ENCODE measurements at places on chromosomes 4 and X.
A peak's percentile ranks its signal among the peaks of the same experiment; 100 is the strongest.

GRCh38 chr4:140070366-140070765, 83.6 kb downstream of the MAML3 start:
- DNase-seq, result no peak

DNA sequence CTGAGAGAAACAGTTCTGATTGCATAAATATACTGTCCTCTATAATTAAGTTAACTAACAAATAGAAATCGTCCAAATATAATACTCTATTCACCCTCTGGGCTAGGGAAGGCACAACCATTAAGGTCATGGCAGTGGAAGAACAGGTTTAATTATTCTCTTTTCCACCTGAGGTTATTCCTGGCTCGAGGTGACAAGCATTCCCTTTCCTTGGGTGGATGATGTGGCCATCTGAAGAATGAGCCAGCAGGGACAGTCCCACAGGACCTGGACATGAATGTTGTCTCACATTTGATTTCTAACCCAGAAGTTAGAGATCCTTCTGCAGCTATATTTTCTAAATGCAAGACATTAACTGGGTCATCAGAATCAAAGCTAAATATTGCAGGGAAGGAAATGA, 5.5 kb downstream of the IBSP start:
- no peak for DNase-seq

- no peak for DNase-seq
Measured at GRCh38 chrX:31702222-31702621, 630.4 kb upstream of the FTHL17 start.

GRCh38 chrX:39716802-39717540, 380.8 kb downstream of the BCOR start:
- DNase-seq, result no peak

DNA sequence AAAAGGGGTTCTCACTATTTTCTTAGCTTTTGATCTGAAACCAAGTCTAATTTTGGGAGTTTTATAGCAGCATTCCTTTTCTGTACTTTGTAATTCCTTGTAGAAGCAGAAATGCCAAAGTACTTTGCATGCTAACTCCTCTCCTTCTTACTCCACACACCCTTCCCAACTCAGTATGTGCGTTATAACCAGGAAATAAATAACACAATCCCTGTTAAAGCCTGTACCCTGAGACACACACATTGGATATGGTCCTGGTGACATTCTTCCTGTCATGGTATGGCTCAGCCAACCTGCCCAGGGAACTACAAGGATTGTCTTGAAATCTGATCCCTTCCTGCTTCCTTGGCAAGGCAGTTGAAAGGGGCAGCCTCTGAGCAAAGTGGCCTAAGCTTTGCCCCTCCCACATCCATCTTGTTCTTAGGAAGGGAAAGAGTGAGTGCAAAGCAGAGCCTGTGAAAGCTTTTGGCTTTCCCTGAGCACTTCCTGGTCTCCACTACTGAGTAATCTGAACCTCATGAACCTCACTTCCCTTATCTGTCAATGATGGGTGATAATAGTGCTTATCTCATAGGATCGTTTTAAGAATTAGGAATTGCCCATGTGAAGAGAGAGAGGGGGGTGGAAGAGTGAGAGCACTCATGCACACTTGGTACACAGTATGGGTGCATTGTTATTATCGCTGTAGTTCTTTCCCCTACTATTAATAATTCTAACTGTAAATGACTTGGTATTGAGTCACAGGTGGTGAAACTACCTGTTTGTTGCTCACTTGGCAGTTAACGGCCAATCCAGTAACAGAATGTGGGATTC, 109.3 kb downstream of the AFF2 start:
- DNase-seq, result peak; percentile 17

- DNase-seq, result no peak
Measured at GRCh38 chrX:128156204-128156603, 104.0 kb upstream of the ACTRT1 start.

- DNase-seq, result no peak
Measured at GRCh38 chr4:112189754-112190153, 41.8 kb upstream of the AP1AR start.

DNA sequence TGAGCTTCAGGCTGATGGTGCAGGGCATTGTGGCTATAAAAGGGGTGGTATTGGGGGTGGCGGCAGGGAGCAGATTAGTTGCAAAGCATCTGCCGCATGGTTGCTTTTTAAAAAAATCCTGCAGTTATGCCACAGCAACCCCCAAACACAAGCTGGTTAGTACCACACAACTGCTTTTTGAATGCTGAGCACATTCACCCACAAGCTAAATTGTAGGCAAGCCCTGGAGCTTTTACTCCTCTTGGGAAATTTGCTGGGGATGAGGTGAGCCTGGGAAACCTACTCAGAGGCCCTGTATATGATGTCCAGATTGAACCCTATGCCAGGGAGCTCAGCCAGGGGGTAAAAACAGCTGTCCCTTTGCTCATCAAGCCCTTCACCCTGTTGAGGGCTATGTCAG, 33.8 kb upstream of the TRIM2 start:
- no peak for DNase-seq

GRCh38 chrX:150085881-150086280, 147.6 kb upstream of the EOLA2 start:
- DNase-seq, result no peak

GRCh38 chrX:20499763-20500162, 233.1 kb upstream of the RPS6KA3 start:
- DNase-seq, result no peak

DNA sequence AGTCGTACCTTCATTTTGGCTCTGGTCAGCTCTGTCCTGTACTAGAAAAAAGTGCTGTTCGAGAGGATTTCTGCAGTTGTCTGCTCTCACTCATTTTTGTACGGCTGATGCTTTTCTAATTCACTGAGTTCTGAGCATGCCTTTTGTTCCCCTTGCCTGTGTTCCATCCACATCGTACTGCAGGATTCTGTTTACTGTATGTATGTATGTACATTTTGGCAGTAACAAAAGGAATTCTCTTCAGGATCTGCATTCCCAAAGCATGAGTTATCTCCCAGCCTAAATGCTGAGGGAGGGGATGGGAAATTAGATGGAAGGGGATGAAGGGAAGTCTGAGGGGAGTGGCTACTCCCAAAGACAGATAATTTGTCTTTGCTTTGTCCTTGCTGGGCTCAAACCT, 87.6 kb downstream of the GBA3 start:
- DNase-seq, result no peak

- no peak for DNase-seq
Measured at GRCh38 chrX:77431227-77431626, 16.0 kb upstream of the FGF16 start.
